H1 (cell line): ENCODE measurements at places on chromosomes 11 and 22. TPM values are rescaled to one million over a fixed set of nuclear protein-coding genes. Genes with fewer than 3 reads are reported as not detected.

DNA sequence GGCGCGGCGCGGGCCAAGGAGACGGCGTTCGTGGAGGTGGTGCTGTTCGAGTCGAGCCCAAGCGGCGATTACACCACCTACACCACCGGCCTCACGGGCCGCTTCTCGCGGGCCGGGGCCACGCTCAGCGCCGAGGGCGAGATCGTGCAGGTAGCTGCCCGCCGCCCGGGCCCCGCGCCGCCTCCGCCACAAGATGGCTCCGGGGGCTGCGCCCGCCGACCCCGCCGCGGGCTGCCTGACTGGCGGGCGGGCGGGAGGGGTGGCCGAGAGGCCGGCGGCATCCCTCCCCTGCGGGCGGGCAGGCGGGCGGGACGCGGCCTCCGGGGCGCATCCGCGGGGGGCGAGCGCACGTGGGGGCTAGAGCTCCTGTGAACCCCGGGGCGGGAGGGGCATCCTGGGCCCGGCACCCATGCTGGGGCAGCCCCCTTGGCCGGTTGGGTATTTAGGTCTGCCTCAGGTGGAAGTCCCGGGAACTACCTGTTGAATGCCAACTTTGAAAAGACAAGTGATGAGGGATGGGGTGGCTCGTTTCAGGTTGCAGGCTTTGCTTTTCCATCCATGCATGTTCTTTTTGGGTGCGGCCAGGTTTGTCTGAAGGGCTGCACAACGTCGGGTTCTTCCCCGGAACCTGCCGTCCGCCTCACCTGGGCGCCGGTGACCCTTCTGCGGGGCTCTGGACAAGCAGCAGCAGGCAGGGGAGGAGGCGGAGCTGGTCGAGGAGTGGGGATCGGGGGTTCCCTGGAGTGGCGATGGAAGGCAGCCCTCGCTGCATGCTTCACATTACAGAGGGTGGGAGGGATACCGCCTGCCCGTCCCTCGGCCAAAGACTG, 760 bp downstream of the ZNRF3 start:
- no peak for DNase-seq

SULT4A1 gene
- polyA plus RNA-seq = 11.8 and 19.5 TPM in 2 replicates

- no peak for DNase-seq
Observed at GRCh38 chr11:92180664-92181251, 43.9 kb upstream of the FAT3 start.

GRCh38 chr22:50078761-50079160, 6.5 kb downstream of the MLC1 start:
- DNase-seq = no peak

RNF141 gene
- 5.4 and 8.5 TPM in 2 replicates for polyA plus RNA-seq

DNA sequence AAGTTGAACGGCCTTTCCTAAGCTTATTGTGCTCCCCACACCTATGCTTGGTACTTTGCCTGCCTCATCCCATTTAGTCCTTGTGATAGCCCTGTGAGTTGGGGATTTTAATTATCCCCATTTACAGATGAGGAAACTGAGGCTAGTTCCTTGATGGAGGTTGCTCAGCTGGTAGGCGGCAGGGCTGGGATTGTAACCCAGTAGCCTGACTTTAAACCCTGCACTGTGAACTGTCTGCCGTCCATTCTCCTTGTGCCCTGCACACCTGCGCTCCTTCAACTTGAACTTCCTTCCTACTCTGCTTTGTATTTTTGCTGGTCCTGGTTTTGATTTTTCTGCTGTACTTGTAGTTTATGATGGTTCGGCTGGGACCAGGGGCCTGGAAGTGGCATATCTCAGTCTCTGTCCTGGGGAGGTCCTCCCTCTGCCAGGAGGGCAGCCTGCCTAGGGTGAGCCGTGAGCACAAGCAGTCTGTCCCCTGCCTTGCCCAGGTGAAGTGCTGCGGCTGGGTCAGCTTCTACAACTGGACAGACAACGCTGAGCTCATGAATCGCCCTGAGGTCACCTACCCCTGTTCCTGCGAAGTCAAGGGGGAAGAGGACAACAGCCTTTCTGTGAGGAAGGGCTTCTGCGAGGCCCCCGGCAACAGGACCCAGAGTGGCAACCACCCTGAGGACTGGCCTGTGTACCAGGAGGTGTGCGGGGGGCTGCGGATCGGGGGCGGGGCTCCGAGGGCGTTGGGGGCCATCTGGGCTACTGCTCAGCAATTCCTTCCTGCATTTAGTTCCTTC, 52.4 kb downstream of the CD82 start:
- DNase-seq = no peak

PKP3 gene
- 16.7 and 28.0 TPM in 2 replicates for polyA plus RNA-seq

DNA sequence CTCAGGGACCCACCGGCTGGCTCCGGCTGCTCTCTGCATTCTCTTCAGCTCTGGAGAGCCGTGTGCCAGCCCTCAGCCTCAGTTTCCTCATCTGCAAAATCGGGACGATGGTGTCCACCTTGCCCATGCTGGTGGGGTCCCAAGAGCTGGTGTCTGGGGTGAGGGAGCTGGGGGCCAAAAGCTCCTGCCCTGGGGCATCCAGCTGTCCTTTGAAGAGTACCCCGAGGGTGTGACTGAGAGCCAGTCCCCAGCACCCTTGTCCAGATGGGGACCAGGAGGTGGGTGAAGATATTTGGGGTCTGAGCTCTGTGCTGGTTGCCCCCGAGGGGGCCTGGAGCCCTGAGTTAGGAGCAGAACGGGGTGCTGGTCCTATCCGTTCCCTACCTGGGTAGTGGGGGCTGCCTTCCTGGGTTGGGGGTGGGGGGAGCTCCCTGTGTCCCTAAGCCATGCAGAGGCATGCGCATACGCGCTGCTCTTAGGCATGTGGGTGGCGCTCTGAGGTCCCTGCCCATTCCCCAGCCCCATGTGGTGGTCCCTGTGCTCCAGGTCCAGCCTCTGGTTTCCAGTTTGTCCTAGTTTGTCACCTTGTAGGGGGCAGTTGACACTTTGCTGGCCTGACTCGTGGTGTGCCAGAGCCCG, 4.9 kb downstream of the LRP5 start:
- no peak for DNase-seq

GRCh38 chr11:44068180-44068579, 2.1 kb downstream of the ACCS start:
- DNase-seq = no peak
